ENCODE measurements at places on chromosomes 2 and 18.
A peak's percentile ranks its signal among the peaks of the same experiment; 100 is the strongest.

GRCh38 chr2:54504866-54505265, 48.7 kb downstream of the SPTBN1 start:
- DNase-seq, result no peak
- no peaks in the 10 kb centered on the region for H3K36me3 ChIP-seq
- no peaks in the 10 kb centered on the region for H3K27me3 ChIP-seq

DNA sequence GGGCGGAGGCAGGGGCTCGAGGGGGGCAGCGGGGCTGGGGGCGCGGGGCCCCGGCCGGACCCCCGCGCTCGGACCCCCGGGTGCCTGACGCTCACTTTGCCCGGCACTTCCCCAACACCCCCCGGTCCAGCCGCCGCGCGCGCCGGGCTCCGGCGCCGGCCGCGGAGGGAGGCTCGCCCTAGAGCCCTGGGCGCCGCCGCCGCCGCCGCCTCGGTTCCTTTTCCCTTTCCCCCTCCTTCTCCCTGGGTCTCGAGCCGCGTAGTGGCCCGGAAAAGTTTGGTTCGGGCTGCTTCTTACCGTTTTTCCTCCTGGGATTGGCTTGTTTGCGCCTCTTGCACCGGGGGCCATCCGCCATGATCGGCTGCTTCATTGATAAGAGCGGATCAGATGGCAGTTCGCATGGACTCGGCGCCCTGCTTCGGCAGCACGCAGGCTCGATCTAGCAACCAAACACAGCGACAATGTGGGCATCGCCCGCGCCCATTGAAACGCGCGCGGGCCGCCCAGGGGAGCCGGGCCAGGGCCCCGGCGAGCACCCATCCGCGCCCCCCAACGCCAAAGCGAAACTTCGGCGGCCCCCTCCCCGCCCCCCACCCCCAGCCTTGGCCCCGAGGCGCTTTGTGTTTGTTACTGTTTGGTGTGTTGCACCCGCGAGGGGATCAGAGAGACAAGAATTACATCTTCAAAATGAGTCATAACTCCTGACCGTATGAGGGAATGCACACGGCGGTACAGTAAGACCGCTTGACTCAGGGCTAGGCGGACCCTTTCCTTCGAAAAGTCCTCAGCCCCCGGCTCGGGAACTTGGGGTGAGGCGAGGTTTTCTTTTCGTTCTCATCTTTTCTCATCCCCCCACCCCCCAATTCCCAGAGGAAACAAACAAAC, 2.7 kb downstream of the ZEB2 start:
- DNase-seq, result peak; percentile 34
- H3K36me3 ChIP-seq, result peaks cover 2% of the 10 kb centered on the region
- no peak overlapping the region for H3K27ac ChIP-seq
- H3K4me1 ChIP-seq, result peaks cover 13% of the 10 kb centered on the region
- no peak overlapping the region for H3K4me3 ChIP-seq

- no peaks in the 10 kb centered on the region for H3K27me3 ChIP-seq
- peaks cover 95% of the 10 kb centered on the region for H3K4me1 ChIP-seq
- H3K36me3 ChIP-seq, result peaks cover 23% of the 10 kb centered on the region
- H3K4me3 ChIP-seq, result peak overlapping the region; percentile 90
- peak overlapping the region; percentile 92 for H3K27ac ChIP-seq
Measured at GRCh38 chr2:201126308-201127151, 10.6 kb downstream of the CFLAR start.

- H3K27ac ChIP-seq, result peak overlapping the region; percentile 87
- peaks cover 9% of the 10 kb centered on the region for H3K4me1 ChIP-seq
- peak; percentile 28 for DNase-seq
Measured at GRCh38 chr2:20576598-20577115, 74.2 kb downstream of the HS1BP3 start.

DNA sequence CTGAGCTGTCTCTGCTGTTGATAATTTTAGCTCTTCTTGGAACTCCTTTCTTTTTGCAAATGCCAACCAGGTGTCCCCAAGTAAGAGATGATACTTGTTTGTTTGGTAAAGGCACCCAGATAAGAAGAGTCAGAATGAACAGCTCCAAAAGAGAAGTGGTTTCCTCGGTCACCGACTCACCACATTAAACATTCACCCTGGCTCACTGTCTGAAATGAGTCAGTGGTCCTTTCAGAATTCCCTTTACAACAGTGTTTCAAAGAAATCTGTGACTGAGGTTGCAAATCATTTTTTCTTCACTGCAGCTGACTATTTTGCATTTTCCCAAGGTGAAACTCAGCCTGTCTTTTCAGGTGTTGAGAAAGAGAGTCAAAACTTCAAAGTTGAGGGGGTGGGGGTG, 16.2 kb upstream of the CXCR4 start:
- H3K4me1 ChIP-seq, result peaks cover 97% of the 10 kb centered on the region
- no peak for DNase-seq
- H3K27ac ChIP-seq, result peak overlapping the region; percentile 100
- H3K4me3 ChIP-seq, result peak overlapping the region; percentile 89

- no peaks in the 10 kb centered on the region for H3K36me3 ChIP-seq
- H3K4me1 ChIP-seq, result no peaks in the 10 kb centered on the region
- no peak overlapping the region for H3K27ac ChIP-seq
- no peaks in the 10 kb centered on the region for H3K27me3 ChIP-seq
- H3K4me3 ChIP-seq, result no peak overlapping the region
- DNase-seq, result no peak
Measured at GRCh38 chr2:19131871-19132270, 226.6 kb downstream of the OSR1 start.

- peaks cover 48% of the 10 kb centered on the region for H3K4me1 ChIP-seq
- no peaks in the 10 kb centered on the region for H3K36me3 ChIP-seq
- no peak overlapping the region for H3K27ac ChIP-seq
- DNase-seq, result no peak
Measured at GRCh38 chr2:44932564-44933392, 8.7 kb upstream of the SIX3 start.

GRCh38 chr2:225434014-225434413, 34.5 kb downstream of the NYAP2 start:
- H3K36me3 ChIP-seq, result no peaks in the 10 kb centered on the region
- peaks cover 4% of the 10 kb centered on the region for H3K27me3 ChIP-seq
- DNase-seq, result no peak
- no peak overlapping the region for H3K27ac ChIP-seq
- H3K4me1 ChIP-seq, result no peaks in the 10 kb centered on the region
- H3K4me3 ChIP-seq, result no peak overlapping the region

DNA sequence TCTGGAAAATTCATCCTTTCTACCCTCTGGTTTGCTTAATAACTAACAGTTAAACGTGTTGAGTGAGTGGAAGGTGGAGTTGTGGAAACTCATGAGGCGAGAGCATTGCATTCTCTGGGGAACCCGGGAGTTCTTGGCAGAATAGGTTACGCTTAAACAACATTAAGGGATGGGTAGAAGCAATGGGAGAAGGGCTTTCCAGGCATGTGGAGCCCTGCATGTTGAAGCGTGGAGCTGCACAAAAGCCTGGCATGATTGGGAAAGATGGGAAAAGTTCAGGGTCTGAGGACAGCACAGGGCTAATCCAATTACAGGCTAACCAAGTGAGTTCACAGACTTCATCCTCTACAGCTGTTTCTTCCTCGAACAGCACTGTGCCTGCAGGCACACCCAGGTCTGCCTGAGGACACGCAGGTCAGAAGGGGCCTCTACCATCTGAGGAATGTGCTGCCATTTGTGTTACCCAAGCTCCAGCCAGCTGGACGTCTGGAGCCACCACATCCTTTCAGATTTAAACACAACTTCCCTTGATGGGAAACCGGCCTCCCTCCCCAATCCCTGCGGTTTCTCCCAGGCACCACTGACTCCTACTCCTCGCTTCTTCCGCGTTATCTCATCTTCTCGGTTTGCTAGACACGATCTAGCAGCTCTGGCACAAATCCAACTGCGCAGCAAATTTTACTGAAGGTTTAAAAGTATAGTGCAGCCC, 164.2 kb downstream of the ANTXR1 start:
- H3K27me3 ChIP-seq, result peaks cover 16% of the 10 kb centered on the region
- no peaks in the 10 kb centered on the region for H3K4me1 ChIP-seq
- no peak overlapping the region for H3K4me3 ChIP-seq
- H3K27ac ChIP-seq, result no peak overlapping the region
- H3K36me3 ChIP-seq, result no peaks in the 10 kb centered on the region
- no peak for DNase-seq

- peaks cover 11% of the 10 kb centered on the region for H3K27me3 ChIP-seq
- peaks cover 10% of the 10 kb centered on the region for H3K4me1 ChIP-seq
- H3K4me3 ChIP-seq, result no peak overlapping the region
- H3K36me3 ChIP-seq, result no peaks in the 10 kb centered on the region
Measured at GRCh38 chr18:3493501-3494244, 43.7 kb downstream of the TGIF1 start.

GRCh38 chr18:48575658-48576456, 37.0 kb downstream of the CTIF start:
- DNase-seq, result no peak
- H3K4me1 ChIP-seq, result no peaks in the 10 kb centered on the region
- no peaks in the 10 kb centered on the region for H3K27me3 ChIP-seq
- H3K36me3 ChIP-seq, result no peaks in the 10 kb centered on the region
- H3K27ac ChIP-seq, result no peak overlapping the region
- no peak overlapping the region for H3K4me3 ChIP-seq

DNA sequence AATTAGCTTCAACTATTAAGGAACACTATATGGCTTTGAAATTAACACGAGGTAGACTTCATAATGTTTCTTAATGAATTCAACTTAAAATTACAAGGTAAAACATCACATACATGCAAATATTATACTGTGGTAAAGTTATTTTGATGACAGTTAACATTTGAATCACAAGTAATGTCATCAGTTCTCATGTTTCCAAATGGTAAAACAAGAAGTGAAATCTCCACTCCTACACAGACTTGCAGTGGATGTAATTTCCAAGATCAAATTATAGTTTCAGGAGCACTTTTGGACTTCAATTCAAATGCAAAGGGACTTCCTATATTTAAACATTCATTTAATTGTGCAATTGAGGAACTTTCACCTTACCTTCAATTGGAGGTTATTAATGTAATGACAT, 39.1 kb downstream of the C18orf54 start:
- no peak for DNase-seq
- no peaks in the 10 kb centered on the region for H3K4me1 ChIP-seq
- H3K27me3 ChIP-seq, result no peaks in the 10 kb centered on the region
- H3K36me3 ChIP-seq, result no peaks in the 10 kb centered on the region
- no peak overlapping the region for H3K27ac ChIP-seq
- no peak overlapping the region for H3K4me3 ChIP-seq

- H3K4me3 ChIP-seq, result no peak overlapping the region
- H3K27ac ChIP-seq, result no peak overlapping the region
- no peaks in the 10 kb centered on the region for H3K4me1 ChIP-seq
Measured at GRCh38 chr2:38557981-38558380, 44.7 kb downstream of the HNRNPLL start.
